IPS-NIHi11 (cell line): ENCODE measurements at places on chromosomes 3 and 15.
A peak's percentile ranks its signal among the peaks of the same experiment; 100 is the strongest.

DNA sequence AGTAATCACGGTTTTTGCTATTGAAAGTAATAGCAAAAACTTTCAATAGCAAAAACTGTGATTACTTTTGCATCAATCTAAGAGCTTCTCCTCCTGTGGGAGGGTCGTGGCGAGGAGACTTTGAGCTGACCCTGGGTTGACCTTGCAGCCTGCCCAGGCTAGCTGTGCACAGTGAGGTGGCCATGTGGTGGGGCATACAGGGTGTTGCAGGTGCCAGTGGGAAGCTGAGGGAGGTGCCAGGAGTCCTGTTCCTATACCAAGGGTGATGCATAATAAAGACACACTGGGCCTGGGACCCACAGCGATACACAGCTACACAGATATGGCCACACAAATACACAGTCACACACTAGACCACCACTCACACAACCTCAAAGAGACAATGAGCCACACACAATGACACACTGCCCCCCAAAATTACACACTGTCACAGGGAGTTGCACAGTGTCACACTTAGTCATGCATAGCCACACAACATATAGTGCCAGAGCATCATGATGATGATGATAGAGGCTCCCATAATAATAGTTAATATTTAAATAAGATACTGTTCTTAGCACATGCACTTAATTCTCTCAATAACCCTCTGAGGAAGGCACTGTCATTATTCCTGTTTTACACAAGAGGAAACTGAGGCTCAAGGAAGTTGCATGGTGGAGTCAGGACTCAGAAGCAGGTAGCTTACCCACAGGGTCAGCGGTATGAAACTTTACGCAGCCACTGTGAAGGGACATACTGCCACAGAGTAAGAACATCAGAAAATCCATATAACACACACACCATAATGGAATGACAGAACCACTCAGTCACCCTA lies 6.3 kb downstream of the PLCD1 start:
- no peak for DNase-seq

- DNase-seq = peak; percentile 65
Measured at GRCh38 chr3:173529062-173529711, 131.6 kb downstream of the NLGN1 start.

- no peak for DNase-seq
Measured at GRCh38 chr3:24420224-24420623, 74.4 kb downstream of the THRB start.

DNA sequence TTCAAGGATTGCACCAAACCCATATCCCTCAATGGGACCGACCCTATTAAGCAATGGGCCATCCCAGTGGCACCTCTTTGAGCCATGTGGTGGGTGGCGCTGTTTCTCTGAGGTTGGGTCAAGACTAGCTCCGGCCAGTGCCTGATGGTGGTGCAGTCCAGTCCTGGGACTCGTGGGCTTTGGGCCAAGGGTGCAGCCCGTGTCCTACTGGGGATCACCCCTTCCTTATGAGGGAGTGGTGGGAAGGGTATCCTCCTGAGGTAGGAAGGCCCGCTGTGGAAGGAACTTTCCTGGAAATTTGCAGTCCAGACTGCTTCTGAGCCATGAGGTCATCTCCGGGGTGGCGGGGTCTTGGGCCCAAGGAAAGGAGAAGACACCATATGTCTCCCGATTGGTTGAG lies 231.6 kb downstream of the SNRPN start:
- no peak for DNase-seq

GRCh38 chr3:26252001-26252400 lies 370.6 kb upstream of the LRRC3B start:
- DNase-seq = no peak

DNA sequence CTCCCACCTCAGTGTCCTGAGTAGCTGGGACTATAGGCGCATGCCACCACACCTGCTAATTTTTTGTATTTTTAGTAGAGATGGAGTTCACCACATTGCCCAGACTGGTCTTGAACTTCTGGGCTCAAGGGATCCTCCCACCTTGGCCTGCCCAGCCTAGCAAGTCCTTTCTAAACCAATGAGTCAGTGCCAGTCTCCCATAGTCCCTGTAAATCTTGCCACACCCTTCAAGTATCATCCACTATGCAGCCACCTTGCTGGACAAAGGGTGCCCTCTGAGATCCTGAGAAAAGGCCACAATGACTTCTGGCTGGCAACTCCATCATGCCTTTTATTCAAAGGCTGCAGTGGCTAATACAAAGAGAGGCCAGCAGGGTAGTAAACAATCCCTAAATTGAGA lies 184.0 kb downstream of the ABHD5 start:
- no peak for DNase-seq

DNA sequence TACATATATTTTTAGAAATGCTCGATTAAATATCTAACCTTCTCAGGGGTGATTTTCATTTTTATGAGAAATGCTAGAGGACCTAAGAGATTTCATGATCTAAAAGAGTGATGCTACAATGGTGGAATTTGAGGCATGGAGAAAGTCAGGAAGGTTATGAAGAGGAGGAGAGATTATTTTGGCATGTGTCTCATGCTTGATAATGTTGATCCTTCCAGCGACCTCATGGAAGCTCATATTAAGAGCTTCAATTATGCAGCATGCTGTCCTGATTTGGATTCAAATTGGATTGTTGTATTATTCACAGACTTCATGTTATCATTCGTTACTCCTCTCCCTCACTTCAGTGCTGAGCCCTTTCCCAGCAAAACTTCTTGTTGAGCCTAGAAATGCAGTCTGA lies 112.5 kb downstream of the RAP2B start:
- no peak for DNase-seq

- DNase-seq = peak; percentile 73
Measured at GRCh38 chr3:142888481-142889211, at the start of gene PCOLCE2. PCOLCE2 (minus strand) TSS chr3:142889083; CDS start chr3:142888896, 187 bp downstream.
